Cardiac muscle cell (in vitro differentiated cells and primary cell): ENCODE measurements at places on chromosomes 12 and 14. TPM values are rescaled to one million over a fixed set of nuclear protein-coding genes. Genes with fewer than 3 reads are reported as not detected.

GUCY2C gene
- not detected in 2 replicates for total RNA-seq

PKP2 gene
- 362 and 376 TPM in 2 replicates for total RNA-seq

ZNF891 gene
- total RNA-seq = 1.3 and 2.7 TPM in 2 replicates

GCN1 gene
- 59.2 and 76.0 TPM in 2 replicates for total RNA-seq

MMP14 gene
- total RNA-seq = 24.6 and 48.1 TPM in 2 replicates

EIF2S3B gene
- total RNA-seq = 0.39 and 0.95 TPM in 2 replicates

PRMT5 gene
- total RNA-seq = 53.9 and 62.7 TPM in 2 replicates

TAS2R13 gene
- 0.11 and 0.69 TPM in 2 replicates for total RNA-seq

USP5 gene
- 145 and 150 TPM in 2 replicates for total RNA-seq

OLR1 gene
- total RNA-seq = 0.11 TPM in 1 of 2 replicates, not detected in the other

ADGRD1 gene
- 58.8 and 74.0 TPM in 2 replicates for total RNA-seq

CDCA4 gene
- 36.7 and 47.7 TPM in 2 replicates for total RNA-seq

TTC6 gene
- not detected in 2 replicates for total RNA-seq
